Activated CD4-positive, alpha-beta T cell treated with anti-CD3 and anti-CD28 coated beads for 24 hours (primary cell): ENCODE measurements at places on chromosomes 6 and 20.

- DNase-seq, result no peak
Observed at GRCh38 chr6:33406126-33406525, 4.7 kb upstream of the PHF1 start.

DNA sequence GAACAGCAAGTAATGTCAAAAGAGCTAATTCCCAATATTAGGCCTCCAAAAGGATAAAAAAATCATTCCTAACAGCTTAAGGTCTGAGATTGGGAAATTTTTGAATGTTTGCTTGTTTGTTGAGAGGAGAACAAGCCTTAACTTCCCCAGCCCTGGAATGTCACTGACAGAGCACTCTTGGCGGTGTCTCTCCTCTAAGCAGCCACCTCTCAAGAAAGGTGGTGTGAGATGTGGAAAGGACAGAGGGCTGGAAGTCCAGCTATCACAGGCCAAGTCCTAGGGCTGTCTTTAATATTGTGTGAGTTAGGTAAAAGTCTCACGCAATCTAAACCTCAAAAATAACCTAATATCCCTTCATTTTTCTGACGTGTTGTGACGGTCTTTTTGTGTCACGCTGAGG is 101.6 kb downstream of the MTFR2 start:
- no peak for DNase-seq

- peak; percentile 73 for DNase-seq
Observed at GRCh38 chr6:112163295-112164257, 76.2 kb downstream of the FAM229B start.

DNA sequence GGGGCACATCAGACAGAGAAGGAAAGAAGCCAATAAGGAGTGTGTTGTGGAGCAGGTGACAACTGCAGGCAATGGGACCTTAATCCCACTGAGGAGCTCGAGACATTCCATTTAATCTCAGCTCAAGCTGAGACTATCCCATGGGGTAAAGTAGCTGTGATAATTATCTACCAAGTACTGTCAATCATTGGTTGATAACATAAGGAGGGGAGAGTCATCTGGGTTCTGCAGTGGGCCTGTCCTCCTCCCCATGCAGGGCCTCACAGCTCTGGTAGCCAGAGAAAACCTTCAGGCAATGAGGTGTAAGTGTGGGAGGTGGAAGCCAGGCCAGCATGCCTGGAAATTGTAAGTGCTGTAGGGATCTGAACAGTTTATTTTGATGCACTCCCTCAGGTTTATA is 375.0 kb upstream of the ARID1B start:
- no peak for DNase-seq

DNA sequence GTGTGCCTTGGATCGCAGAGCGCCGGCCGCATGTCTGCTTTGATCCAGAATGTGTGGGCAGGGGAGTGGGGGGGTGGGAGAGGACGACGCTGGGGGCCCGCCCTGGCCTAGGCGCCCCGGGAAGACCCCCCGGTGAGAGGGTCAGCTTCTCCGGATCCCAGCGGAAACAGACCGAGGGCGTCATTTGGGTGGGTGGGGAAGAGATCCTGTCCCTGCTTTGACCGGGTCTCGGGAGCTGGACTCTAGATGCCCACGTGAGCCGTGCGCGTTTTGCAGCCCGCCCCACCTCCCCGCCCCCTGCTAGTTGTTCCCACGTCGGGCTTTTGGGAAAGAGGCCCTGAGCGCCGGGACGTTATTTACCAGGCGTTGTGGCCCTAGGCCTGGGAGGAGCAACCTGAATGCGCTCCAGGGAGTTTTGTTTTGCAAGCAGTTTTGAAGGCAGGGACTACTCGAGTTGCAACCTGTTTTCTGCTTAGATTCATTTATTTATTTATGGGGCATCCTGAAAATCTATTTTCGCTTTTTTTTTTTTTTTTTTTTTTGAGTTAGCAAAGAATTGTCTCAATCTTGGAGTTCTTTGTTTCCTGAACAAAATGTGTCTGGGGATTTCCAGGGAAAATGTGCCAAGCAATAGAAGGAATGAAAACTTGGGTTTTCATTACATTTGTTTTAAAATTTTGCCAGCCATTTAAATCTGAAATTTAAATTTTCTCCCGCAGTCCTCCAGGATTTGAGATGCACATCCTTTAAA is 1.6 kb downstream of the DSP start:
- DNase-seq, result no peak

- no peak for DNase-seq
Observed at GRCh38 chr20:44041001-44041400, 126.3 kb downstream of the TOX2 start.

DNA sequence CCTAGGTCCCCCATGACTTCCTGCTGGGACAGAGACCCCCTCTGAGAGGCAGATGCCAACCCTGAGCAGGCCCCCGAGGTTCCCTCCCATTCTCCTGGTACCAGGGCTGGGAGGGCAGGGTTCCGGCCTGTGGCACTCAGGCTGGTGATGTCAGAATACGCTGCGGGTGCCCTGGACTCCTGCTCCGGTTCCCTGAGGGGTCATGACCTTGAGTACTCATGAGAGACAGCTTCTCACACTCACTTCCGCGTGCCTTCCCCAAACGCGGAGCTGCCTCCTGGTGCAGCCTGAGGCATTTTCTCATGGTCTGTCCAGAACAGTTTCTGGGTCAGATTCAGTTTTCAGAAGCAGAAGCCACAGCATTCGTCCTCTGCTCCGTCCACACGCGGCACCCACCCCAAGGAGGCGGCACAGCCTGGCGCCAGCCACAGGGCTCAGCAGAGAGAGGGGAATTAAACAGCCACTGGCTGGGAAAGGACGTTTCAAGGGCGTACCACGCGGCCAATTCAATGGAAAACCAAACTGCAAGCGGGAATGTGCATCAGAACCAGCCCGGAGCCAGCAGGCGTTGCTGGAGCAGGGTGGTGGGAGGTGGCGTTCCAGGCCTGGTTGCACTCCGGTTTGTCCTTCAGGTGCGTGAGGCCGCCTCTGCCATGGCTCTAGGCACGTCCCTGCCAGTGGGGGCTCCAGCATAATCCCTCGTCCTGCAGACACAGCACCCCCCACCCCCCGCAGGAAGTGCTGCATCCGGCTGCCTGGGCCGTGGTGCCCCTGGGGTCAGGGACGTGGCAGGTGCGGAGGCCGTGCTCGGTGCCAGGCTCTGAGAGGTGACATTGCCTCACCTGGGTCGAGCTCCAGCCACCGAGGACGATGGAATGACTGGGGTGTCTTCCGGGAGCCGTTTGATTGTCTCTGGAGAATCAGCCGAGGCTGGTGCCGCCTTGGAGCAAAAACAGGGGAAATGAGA is 58.3 kb upstream of the BHLHE23 start:
- no peak for DNase-seq

- DNase-seq, result no peak
Observed at GRCh38 chr6:16974387-16974673, 127.5 kb upstream of the STMND1 start.

- DNase-seq, result no peak
Observed at GRCh38 chr6:92473056-92473455, 946.3 kb downstream of the EPHA7 start.

DNA sequence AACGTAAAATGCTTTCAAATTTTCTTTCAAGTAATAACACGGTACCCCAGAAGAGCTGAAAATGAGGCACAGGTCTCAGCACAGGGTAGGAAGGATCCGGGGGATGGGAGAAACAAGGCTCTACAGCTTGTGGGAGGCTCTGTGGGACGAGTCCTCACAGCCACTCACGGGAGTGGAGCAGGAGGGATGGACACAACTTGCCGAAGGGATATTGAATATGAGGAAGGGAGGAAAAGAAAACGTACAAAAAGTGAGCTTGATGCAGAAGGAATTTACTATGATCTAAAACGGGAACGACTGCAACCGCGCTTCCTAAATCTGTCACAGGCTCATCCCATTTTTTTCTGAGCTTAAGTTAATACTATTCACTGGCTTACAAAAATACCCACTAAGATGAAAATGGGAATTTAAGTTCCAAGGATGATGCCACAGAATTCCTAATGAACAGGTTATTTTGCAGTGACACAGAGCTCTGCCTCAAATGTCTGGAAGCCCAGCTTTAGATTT is 72.9 kb downstream of the FYN start:
- no peak for DNase-seq

DNA sequence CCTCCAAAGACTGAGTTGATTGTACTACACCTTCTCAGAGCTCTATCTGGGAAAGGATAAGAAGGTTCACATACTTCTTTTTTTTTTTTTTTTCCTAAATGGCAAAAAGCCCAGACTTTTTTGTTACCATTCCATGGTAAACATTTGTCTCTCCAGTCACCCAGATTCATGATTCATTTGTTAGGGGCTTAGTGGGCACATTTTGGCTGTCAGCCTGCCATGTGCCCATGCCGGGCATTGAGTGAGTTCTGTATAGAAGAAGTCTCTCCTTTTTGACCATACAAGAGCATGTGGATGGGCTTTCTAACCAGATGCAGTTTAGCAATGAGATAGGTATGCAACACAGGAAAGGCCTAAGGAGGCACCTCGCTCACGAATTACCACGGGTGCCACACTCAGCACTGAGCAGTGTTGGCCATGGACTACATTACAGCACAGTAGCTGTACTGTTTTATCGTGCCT is 447.5 kb upstream of the HSF2 start:
- no peak for DNase-seq
